ENCODE measurements at places on chromosomes 3 and 15. TPM values are rescaled to one million over a fixed set of nuclear protein-coding genes. Genes with fewer than 3 reads are reported as not detected.

Gene PARP16
- total RNA-seq, result 4.0 TPM

Gene CFAP20DC
- total RNA-seq, result 0.99 TPM

Gene BHLHE40
- 14.7 TPM for total RNA-seq

Gene C3orf49
- not detected for total RNA-seq

Gene FGD5
- not detected for total RNA-seq

Gene LXN
- 12.9 TPM for total RNA-seq

Gene VIPR1
- total RNA-seq, result not detected

Gene AADAC
- total RNA-seq, result not detected

Gene STRIT1
- not detected for total RNA-seq

Gene NR2F2
- 126 TPM for total RNA-seq

Gene BFSP2
- not detected for total RNA-seq

Gene EID1
- total RNA-seq, result 231 TPM

Gene ISLR
- 1.9 TPM for total RNA-seq

Gene ALDH1L1
- 0.04 TPM for total RNA-seq

Gene ZNF774
- 1.4 TPM for total RNA-seq

Gene SV2B
- total RNA-seq, result not detected

Gene CHDH
- not detected for total RNA-seq

Gene RBMS3
- total RNA-seq, result 30.1 TPM

Gene GPR27
- not detected for total RNA-seq

Gene OR5K2
- total RNA-seq, result not detected

Gene PRSS50
- not detected for total RNA-seq

Gene TICRR
- total RNA-seq, result 3.0 TPM

Gene ZBED2
- 0.10 TPM for total RNA-seq

Gene ZMYND10
- total RNA-seq, result 0.29 TPM

Gene EEF1AKMT4
- 5.4 TPM for total RNA-seq

Gene EPHA6
- total RNA-seq, result not detected

Gene SLC28A2
- total RNA-seq, result not detected
